Stimulated activated CD4-positive, alpha-beta T cell treated with anti-CD3 and anti-CD28 coated beads, Interleukin-1b, Interleukin-23, amount 100 ng/mL, for 48 hours (primary cell): ENCODE measurements at places on chromosomes 1 and 21.

DNA sequence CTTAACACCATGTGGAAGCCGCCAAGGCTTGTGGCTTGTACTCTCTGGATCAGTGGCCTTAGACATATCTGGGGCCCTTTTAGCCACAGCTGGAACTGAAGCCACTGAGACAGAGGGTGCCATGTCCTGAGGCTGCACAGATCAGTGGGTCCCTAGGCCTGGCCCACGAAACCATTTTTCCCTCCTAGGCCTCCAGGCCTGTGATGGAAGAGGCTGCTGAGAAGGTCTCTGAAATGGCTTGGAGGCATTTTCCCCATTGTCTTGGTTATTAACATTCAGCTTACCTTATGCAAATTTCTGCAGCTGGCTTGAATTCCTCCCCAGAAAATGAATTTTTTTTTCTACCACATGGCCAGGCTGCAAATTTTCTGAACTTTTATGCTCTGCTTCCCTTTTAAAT is 15.1 kb upstream of the DPH5 start:
- DNase-seq, result no peak

- no peak for DNase-seq
Measured at GRCh38 chr21:25170681-25171080, 436.6 kb downstream of the MRPL39 start.

- DNase-seq, result no peak
Measured at GRCh38 chr1:227532019-227532619, 31.2 kb upstream of the ZNF678 start.

DNA sequence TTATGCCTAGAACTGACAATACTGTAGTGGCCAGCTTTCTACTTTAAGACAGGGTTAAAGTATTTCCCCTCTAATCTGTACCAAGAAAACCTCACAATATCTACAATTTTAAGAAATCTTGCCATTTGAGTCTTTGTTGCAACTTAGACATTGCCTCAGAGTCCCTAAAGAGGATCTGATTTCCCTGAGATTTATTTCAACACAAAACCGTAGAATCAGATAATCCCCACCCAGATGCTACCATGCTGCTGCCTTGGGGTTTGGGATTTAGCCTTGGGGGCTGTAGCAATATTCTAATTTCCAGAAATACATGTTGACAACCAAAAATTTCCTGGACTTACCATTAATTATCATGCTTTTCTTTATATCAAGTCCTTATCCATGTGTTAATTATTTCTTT is 50.3 kb upstream of the DENND1B start:
- DNase-seq, result no peak

- no peak for DNase-seq
Measured at GRCh38 chr1:219460896-219461815, 151.7 kb downstream of the ZC3H11B start.

- peak; percentile 24 for DNase-seq
Measured at GRCh38 chr1:8431019-8431418, 113.1 kb downstream of the SLC45A1 start.

GRCh38 chr1:198598796-198599321 is 40.0 kb upstream of the PTPRC start:
- DNase-seq, result no peak

GRCh38 chr1:204826970-204827369 is 43.7 kb upstream of the NFASC start:
- peak; percentile 28 for DNase-seq

GRCh38 chr1:118395430-118395991 is 210.5 kb upstream of the SPAG17 start:
- DNase-seq, result no peak

GRCh38 chr21:43983390-43983789 is 28.7 kb upstream of the TRAPPC10 start:
- DNase-seq, result no peak

GRCh38 chr1:78419309-78419708 is 71.5 kb upstream of the PTGFR start:
- no peak for DNase-seq

GRCh38 chr1:150309758-150310508 is 11.4 kb upstream of the PRPF3 start:
- DNase-seq, result no peak

- no peak for DNase-seq
Measured at GRCh38 chr1:91314643-91315042, 90.0 kb downstream of the HFM1 start.

- DNase-seq, result no peak
Measured at GRCh38 chr1:6871300-6871972, 86.2 kb downstream of the CAMTA1 start.

- DNase-seq, result no peak
Measured at GRCh38 chr1:155893389-155894142, 17.6 kb downstream of the RIT1 start.

DNA sequence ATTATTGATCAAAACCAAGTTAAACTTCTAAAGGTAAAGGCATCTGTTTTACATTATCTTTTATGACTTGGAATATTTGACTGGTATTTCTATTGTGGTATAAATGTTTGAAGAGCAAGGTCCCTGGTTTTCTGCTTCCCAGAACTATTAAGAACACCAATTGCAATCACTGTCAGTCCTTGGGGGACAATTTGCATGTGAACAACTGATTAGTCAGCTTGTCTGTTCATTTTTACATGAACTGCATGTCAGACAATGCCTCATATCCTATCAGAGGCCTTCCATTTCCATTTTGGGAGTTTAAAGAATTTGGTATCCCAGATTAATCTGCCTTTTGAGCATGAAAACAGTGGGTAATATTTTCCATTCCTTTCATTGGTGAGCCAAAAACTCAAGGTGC is 654.9 kb upstream of the USP24 start:
- no peak for DNase-seq

DNA sequence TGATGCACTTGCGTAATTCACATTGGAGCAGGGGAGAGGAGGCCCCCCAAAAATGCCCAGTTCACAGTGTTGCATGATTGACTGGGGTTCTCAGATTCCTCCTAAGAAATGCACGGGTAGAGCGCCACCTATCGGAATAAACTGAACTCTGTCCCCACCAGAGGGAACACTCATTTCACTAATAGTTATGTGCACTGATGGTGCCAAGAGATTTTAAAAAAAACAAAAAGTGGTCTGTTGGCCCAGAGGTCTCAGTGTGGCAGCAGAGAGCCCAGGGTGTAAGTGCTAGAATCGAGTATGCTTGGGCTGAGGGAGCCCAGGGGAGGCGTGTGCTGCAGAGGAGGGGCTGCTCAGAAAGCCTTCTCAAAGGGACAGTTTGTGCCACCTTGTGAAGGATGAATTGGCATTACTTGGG is 6.9 kb downstream of the PINK1 start:
- peak; percentile 57 for DNase-seq

GRCh38 chr1:206941766-206942418 is 4.4 kb downstream of the PIGR start:
- no peak for DNase-seq

DNA sequence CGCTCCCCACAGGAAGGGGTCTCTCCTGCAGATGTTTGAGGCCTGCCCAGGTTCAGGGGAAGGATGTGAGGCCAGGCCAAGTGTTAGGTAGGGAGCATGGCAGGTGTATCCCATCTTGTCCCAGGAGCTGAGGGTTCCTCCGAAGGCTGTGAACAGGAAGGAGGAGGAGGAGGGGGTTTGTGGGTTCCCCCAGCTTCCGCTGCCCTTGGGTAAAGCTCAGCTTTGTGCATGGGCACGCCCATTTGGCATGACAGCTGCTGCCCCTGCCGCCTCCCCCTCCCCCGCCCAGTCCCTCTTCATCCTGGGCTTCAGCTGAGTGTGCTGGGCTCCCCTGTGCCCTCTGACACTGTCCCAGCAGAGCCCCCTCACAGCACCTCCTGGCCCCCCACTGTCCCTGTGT is 25.5 kb downstream of the TNFRSF8 start:
- peak; percentile 20 for DNase-seq

DNA sequence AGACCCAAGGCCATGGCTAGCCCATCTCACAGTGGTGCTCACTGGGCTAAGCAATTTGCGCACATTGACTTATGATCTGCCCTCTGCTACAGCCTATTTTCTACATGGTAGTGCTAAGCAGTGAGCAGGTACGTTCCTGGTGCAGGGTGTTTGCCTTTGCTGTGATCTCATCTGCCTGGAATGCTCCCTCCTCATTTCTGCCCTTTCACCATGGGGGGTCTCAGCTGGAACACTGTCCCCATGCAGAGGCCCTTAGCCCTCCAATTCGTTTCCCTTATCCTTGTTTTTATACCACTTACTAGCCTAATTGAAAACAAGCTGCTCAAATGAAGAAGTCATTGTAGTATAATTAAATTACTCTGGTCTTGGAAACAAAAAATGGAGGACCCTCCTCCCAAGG is 2.0 kb upstream of the B3GALT5 start:
- DNase-seq, result no peak

GRCh38 chr1:150429805-150430204 is 57.4 kb upstream of the TARS2 start:
- no peak for DNase-seq

- DNase-seq, result no peak
Measured at GRCh38 chr1:29808141-29808995, 572.0 kb downstream of the PTPRU start.

- DNase-seq, result no peak
Measured at GRCh38 chr1:2027961-2028583, 8.9 kb downstream of the GABRD start.

DNA sequence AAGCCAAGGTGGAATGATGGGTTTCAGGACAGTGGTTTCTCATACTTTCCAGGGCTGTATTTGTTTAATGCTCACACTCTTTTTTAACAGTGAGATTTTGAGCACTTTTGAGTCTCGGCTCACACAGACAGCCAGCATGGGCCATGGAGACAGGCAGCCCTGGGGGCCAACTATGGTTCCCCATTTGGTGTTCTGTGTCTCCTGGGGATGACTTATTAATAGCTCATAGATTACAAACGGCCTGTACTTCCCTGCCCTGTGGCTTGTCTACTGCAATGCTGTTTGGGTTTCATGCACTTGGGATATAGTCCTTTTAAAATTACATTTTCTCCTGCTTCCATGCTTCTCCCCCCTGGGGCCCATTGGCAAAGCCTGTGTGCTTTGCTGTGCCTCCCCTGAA is 178.3 kb downstream of the KCNJ6 start:
- DNase-seq, result no peak

- DNase-seq, result no peak
Measured at GRCh38 chr1:16630661-16631247, 17.4 kb upstream of the NBPF1 start.

GRCh38 chr1:94688646-94689045 is 131.5 kb upstream of the SLC44A3 start:
- no peak for DNase-seq

GRCh38 chr1:64960731-64961130 is 5.6 kb downstream of the JAK1 start:
- DNase-seq, result no peak

- no peak for DNase-seq
Measured at GRCh38 chr21:33971492-33972013, 55.9 kb upstream of the ATP5PO start.

- no peak for DNase-seq
Measured at GRCh38 chr1:239829535-239829934, 262.1 kb upstream of the FMN2 start.

- no peak for DNase-seq
Measured at GRCh38 chr1:166925810-166926478, 49.4 kb downstream of the ILDR2 start.

GRCh38 chr1:245098924-245099323 is 55.9 kb upstream of the KIF26B start:
- no peak for DNase-seq

DNA sequence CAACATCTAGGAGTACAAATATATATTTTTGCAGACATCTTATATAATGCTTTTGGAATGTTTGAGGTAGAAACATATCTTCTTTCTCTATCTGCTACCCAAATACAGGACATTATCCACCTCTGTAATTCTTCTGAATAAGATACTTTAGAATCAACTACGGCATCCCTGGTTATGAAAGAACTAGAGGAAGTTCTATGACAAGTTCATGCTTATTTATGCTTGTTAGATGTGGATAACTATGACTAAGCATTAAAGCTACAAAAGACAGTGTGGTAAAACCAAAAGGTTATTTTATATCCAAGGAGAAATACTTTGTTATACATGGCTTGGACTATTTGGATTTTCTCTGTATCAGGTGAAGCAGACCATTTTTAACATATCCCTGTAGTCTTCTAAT is 894.0 kb downstream of the KCNT2 start:
- no peak for DNase-seq

- DNase-seq, result no peak
Measured at GRCh38 chr1:89754518-89754917, 66.3 kb upstream of the LRRC8D start.

DNA sequence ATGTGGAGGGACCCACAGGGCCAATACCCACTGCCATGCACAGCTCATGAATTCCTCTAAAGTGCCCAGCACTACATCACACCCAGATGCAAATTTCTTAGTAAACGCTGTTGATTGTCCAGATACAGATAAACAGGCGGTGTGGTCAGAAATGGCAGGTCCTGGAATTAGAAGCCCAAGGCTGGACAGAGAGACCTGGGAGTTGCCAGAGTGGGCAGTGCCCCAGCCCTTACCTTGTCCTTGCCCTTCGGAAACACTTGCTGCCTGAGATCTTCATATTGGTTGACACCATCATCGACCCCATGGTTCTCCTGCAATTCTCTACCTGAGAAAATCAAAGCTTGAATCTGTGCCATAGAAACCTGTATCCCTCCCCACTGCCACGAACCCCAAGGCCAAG is 149.3 kb upstream of the ETV3 start:
- DNase-seq, result no peak

DNA sequence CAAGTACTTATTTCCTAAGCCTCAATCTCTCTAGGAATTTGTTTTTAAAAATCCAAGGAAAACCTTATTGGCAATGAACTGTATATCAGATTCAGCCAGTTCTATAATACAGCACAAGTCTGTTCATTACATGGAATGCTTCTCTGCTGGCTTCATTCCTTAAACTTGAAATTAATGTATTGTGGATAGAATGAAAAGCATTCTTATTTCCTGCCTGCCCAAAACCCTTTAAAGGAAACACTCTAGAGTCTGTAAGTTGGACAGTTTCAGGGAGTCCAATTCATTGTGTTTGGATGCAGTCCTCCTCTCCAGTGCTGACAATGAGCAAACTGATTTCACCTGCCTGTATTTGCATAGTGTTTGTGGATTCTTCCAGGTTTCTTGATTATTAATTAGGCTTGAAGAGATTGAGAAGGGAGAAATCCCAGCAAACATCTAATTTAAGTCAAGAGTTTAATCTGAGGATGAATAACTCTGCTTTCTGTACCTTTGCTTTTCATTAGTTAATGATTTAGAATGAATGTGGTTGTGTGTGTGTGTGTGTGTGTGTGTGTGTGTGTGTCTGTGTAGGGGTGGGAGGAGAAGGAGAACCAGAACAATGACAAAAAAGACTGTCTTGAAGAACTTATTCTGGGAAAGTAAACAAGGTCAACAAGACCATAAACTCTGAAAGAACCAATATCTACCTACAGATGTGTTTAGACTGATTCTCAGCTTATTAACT is 61.2 kb downstream of the CACHD1 start:
- no peak for DNase-seq

- no peak for DNase-seq
Measured at GRCh38 chr1:192629612-192630011, 6.3 kb upstream of the RGS13 start.

- DNase-seq, result no peak
Measured at GRCh38 chr21:27805696-27806095, 838.8 kb upstream of the ADAMTS5 start.
